ENCODE measurements at places on chromosomes 11 and 22.

GRCh38 chr11:61392981-61393595 is 701 bp downstream of the TMEM216 start:
- no peak for DNase-seq

DNA sequence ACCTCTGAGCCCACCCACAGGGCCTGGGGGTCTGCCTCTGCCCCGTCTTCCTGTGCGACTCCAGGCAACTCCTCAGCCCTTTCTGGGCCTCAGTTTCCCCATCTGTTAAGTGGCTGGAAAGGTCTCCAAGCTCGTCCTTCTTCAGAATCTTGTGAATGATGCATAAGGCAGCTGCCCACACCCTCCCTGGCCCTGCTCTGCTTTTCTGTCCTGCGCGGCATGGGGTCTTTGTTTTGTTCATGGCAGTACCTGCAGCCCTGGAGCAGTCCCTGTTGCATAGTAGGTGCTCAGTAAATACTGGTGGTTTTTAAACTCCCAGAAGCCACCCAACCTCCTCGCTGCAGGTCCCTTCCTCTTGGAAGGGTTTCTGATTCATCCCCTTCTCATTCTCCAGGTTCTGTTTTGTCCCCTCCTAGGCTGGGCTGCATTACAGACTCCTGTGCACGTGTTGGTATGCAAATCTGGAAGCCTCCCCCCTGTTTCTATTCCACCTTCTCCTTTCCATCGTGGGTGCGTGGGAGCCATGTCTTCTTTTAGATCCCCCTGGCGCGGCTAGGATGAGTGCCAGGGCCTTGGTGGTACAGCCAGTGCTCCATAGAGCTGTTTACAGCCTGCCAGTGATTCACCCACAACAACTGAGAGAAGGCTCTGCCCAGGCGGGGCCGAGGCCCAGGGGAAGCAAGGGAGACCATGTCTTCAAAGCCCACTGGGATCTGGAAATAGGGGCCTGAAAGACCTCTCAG is 19.3 kb upstream of the SYT7 start:
- no peak for DNase-seq

DNA sequence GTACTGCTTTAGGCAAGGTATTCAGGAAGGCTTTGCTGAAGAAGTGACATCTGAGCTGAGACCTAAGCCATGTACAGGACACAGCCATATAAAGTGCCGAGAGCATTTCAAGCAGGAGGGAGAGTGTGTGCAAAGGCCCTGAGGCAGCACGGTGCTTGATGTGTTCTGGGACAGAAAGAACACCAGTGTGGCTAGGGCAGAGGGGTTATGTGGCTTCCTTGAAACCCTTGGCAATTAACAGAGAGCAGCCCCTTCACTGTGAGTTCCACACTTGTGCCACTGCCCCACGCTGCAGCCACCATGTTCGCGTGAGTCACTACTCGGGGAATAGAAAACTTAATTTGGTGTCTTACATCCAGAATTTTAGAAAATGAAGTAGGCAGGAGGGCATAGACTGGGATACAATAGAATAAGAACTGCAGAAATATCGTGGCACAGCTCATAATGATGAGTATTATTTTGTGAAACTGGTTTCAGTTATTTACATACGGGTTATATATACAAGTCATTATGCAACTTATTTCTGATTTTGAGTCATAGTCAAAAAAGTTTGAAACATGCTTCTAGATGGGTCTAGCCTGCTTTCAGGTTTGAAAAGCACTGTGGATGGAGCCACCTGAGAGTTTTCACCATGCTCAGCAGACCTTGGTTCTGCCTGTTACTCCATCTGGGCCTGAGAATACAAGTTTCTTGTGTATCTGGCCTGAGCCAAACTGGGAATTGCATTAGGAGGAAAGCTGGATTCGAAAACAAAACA is 11.8 kb downstream of the IL10RA start:
- no peak for DNase-seq

DNA sequence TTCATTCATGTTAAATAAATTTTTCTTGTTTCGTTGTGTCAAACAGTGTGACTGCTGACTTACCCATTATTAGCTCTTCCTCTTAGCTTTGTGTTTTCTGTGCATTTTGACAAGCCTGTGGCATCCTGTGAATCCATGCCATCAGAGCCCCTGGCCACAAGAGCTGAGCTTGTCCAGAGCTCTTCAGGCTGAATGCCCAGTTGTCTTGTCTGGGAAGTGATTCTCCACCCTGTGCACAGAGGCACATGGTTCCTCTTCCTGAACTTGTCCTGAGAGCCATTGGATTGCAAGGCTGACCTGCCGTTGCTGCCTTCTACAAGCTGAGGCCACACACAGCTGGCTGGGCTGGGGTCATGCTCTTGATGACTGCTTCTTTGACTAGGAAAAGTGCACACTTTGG is 64.1 kb downstream of the PPP6R3 start:
- DNase-seq: no peak

GRCh38 chr11:73185680-73186293 is 32.3 kb upstream of the P2RY2 start:
- DNase-seq: no peak

- no peak for DNase-seq
These were observed 371.8 kb upstream of the CHORDC1 start for GRCh38 chr11:90594658-90595057.

DNA sequence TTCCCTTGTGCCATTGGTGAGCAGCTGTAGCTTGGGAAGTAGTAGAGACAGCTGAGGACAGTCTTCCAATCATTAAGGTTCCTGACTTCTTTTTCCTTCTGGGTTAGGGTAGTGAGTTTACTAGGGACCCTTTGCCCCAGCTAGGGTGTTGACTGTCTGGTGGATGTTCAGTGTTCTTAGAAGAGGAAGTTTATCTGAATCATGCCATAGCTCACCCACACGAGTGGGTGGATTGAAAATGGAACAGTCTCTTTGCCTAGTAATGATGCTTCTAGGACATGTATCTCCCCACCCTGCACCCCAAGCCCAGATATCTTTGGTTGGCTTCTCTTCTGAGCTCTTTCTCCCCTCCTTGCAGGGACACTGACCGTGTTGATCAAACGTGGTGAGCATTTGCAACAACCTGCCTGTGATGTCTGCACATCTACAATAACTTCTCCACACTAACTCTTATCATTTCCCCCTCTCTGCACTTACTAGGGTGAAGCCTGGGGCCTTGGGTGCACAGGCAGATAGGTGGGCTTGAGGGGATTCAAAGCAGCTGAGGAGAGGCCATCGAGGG is 57.1 kb upstream of the HORMAD2 start:
- no peak for DNase-seq

GRCh38 chr11:19218786-19219460 is 17.1 kb upstream of the CSRP3 start:
- DNase-seq: no peak

GRCh38 chr11:640021-640706 is 3.1 kb downstream of the DRD4 start:
- no peak for DNase-seq

DNA sequence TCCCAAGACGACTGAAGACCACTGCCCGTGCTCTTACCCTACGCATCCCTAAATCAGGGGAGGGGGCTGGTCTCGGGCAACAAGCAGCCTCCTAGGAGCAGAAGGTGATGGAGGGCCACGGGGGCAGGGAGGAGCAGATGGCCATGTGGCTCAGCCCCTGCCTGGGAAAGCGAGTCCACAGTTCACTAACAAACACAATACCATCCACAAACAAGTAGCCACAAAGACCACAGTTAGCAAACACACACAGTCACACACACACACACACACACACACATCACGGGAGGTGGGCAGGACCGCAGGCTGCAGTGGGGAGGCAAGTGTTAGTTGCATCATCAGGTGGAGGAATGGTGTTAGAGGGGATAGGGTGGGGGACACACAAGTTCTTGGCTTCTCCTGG is 13.2 kb upstream of the FXYD2 start:
- DNase-seq: no peak

DNA sequence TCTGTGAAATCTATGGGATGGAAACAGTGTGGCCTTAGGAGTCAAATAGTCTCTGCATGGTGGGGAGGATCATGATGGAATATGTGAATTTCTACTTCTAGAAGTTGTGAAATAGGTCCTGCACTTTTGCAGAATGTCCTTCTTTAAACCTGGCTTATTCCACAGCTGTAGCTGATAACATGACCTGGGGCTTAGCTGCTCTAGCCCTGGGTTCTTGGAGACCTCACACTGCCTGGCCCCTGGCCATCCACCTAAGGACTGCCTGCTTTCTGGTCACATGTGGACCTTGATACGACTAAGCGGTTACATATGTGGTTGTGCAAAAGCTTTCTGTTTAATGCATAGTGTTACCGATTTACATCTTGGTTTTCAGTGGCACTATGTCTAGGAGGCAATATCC is 88.2 kb downstream of the SWAP70 start:
- no peak for DNase-seq

DNA sequence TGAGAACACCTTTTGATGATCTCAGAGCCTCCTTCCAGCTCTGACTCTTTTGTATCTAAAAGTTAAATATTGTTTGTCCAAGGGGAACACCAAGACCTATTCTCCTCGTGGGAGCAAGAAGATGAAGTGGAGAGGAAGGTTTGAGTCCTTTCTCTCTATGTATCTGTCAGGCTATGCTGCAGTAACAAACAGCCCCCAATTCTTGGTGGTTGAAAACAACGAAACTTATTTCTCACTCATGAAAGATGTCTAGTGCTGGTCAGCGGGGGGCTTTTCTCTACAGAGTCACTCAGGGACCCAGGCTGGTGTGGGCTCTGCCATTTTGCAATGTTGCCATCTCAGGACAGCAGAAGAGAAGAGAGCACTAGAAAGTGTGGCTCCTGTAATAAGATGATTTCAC is 6.2 kb upstream of the CRYBB2 start:
- no peak for DNase-seq

GRCh38 chr11:32861850-32862577 is 30.6 kb upstream of the QSER1 start:
- DNase-seq: no peak

DNA sequence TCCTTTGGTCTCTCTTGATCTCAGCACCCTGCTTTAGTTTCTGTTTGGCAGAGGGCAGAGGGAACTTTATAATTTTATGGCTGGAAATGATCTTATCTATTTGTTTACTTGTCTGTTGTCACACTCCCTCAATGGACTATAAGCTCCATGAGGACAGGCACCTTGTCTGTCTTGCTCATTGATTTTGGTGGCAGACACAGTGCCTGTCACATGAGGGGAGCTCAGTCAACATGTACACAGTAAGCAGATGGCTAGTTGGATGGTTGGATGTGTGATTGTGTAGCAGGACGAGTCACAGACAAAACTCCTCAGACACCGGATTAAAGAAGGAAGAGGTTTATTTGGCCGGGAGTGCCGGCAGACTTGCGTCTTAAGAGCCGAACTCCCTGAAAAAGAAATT is 80.4 kb downstream of the MYO18B start:
- no peak for DNase-seq

DNA sequence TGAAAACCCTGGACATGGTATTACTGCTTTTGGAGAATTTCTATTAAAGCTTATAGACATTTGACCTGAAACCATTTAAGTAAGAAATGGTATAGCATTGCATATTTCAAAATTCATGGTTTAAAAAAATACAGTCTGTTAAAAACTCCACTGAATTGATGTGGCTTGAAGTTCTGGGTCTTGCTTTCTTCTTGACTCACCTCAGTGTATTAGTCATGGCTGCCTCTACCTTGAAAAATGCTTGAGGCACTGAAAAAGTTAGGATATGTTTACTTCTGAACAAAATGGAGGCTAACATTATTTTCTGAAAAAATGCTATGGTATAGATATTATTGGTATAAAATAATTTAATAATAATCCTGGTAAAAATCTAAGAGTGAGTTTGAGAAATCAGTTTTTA is 349.2 kb downstream of the AASDHPPT start:
- DNase-seq: no peak

- DNase-seq: no peak
These were observed 21.5 kb upstream of the MMP7 start for GRCh38 chr11:102552020-102552419.

GRCh38 chr22:23772649-23773473 is at the start of gene MMP11:
MMP11 (plus strand) TSS chr22:23772849; CDS start chr22:23772871, 22 bp downstream.
- DNase-seq: peak; percentile 45

DNA sequence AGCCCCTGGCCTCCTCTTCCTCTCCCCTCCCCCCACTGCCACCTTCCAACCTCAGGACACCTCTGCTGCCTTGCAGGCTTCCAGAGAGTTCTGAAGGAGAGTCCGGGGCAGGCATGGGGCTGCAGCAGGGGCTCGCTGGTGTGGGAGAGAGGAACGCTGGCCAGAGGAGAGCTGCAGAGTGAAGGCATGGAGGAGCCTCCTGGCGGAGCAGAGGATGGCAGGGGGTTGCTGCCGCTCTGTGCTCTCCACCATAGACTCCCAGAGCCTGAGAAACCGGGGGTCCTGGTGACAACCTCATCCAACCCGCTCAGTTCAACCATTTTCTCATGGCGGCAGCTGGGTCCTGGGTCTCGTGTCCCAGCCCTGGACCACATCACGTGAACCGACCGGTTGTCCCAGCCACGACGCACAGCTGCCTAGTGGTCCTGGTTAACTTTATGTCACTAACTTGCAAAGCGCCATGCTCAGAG is 17.5 kb downstream of the MRGPRG start:
- DNase-seq: no peak

- DNase-seq: no peak
These were observed 7.5 kb downstream of the BDNF start for GRCh38 chr11:27692781-27693180.

GRCh38 chr11:116641561-116642045 is 131.2 kb downstream of the BUD13 start:
- no peak for DNase-seq

DNA sequence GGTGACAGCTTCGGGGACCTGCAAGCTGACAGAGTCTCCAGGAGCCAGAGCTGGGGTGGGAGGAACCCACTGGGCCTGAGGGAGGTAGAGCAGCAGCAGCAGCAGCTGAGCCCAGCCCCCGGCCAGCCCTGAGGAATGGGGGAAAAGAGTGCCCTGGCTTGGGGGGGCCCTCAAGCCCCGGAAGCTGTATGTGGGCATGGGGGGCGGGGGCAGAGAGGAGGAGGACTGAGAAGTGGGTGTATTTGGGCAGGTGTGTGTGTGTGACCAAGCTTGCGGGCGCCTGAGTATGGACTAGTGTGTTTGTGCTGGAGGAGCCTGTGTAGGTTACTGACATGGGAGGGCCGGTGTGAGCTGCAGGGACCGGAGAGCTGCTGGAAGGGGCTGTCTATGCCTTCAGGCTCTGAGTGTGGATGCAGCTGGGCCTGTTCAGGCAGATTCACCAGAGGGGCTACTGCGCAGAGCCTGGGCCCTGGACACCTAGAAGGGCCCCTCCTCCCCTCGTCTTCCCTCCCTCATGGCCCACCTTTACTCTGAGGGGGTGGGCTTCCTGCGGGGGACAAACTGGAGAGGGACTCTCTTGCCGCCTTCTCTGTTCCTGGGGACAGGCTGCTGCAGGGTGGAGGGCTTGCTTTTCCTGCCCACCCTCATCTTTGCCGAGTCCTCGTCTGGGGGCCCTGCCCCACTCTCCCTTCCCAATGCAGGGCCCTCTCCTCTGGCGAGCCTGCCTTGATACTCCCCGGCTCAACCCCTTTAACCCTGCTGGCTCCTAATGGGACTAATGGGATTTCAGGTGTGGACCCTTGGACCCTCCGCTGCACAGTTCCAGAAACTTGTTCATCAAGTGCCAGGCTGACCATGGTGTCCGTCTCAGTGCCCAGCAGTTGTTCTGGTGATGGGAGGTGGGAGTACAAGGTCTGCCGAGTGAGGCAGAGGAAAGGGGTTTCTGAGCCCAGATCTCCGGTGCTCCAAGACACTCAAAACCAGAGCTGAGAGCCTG is 28.2 kb downstream of the ST3GAL4 start:
- no peak for DNase-seq
